ENCODE measurements at places on chromosomes 16 and 17.

DNA sequence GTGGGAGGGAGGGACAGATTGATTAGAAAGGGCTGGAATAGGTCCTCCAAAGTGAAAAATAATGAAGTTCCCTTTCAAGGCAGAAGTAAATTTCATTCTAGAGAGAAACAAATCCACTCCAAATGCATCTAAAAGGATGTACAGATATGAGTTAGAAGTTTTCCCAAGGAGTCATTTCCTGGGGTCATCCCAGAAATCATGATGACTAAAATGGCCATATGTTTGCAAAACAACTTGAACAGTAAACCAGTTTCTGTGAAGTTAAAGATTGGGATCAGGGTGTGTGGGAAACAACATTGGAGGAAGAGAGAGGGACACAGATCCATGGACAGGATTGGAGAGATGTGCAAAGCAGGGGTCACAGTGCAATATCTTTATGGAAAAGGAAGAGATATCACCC lies 32.5 kb upstream of the ARHGAP44 start:
- no peak for DNase-seq

GRCh38 chr17:60076811-60077210 lies 1.9 kb downstream of the HEATR6 start:
- no peak for DNase-seq

- DNase-seq = no peak
These were observed 59.8 kb downstream of the BMERB1 start for GRCh38 chr16:15494236-15494635.

DNA sequence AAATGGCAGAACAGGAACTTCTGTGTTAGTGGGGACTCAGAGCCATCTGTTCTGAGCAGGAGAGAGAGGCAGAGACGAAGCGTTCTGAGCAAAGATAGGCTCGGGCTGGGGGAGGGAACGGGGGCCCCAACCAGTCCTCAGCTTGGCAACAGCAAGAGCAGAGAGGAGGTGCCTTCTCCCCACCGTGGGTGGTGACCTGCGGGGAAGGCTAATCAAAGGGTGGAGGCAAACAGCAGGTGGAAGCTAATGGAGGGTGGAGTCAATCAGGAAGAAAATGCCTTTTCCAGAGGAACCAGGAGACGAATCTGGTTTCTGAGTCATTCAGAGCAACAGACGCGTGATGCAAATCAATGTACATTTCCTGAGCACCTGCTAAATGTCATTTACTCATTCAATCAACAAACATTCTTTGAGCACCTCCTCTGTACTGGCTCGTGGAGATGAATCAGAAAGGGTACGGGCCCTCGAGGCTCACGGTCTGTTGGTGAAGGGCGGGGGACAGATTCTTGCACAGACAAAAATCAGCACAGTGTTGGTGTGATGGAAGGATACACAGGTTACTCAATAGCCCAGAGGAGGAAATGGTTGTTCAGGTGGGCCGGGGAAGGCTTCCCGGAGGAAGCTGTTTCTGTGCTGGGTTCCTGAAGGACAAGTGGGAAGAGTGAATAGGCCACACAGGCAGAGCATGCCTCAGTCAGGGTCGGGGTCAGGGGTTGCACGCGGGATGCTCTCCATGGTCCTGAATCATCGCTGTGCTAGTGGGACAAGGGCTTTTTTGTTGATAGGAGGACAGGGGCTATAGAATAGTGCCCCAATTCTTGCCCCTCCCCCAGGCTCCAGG lies 5.7 kb upstream of the SPNS2 start:
- no peak for DNase-seq

DNA sequence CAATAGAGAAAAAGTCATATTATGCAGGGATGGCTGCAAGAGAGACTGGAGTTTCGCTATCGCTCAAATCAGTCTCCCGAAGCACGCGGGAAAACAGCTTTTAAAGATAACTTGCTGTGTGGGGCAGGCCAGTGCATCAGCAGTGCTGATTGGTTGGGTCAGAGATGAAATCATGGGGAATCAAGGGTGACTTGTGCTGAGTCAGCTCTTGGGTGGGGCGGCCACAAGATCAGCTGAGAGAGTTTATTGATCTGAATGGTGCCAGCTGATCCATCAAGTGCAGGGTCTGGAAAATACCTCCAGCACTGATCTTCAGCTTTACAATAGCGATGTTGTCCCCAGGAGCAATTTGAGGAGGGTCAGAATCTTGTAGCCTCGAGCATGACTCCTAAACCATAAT lies 430.5 kb downstream of the RBFOX1 start:
- no peak for DNase-seq

DNA sequence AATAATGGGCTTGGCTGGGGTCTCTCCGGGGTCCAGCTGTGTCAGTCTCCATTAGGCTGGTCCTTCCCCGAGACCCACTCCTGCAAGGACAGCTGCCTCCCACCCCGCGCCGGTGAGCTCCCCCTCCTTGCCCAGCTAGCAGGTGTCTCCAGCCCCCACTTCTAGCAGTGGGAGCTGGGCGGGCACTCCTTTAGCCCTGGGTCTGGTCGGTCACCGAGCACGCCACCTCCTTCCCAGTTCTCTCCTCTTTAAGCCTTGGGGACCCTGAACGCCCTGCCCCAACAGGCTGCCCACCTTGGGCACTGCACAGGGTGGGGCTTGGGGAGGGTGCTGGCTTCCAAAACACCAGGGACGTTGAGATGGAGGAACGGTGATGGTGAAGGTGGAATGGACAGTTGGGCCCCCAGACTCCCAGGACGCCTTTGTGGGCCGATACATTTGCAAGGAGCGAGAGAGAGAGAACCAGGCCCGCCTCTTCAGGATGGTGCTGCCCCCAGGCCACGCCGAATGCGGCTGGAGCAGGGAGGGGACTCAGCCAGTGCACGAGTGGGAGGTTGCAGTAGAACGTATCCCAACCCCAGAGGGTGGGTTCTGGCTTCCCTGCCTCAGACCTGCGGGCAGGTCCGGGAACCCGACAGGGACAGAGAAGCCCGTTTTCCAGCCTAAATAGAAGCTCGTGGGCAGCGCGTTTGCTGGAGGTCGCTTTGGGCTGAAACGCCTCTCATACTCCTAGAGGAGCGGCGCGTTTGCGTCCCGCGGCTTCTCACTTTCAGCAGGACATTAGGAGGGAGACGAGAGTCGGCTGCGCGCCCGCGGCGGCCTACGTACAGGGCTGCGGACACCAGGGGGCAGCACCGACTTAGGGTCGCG lies 10.7 kb downstream of the TBX2 start:
- DNase-seq = peak; percentile 65

DNA sequence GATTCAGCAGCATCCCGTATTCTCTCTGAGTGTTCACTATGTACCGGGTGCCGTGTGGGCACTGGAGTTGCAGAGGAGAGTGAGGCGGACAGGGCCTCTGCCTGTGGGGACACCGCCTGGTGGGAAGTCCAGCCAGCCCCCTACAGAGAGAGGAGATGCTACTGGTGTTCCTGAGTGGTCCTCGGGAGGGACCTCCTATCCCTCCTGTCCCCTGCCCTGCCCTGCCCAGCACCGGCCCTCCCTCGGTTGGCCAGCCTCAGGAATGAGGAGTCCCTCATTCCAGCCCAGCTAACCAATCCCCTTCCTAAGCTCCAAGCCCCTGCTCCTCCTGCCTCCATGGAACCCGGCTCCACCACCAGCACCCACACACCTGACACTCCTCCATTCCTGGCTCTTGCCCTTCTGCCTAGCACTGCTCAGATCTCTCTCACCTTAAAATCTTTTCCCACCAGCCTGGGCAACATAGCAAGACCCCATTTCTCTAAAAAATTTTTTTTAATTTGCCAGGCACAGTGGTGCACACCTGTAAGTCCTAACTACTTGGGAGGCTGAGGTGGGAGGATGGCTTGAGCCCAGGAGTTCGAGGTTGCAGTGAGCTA lies 2.0 kb downstream of the ASGR2 start:
- DNase-seq = no peak

- no peak for DNase-seq
These were observed 34.7 kb upstream of the BRD7 start for GRCh38 chr16:50403491-50403890.

GRCh38 chr17:41895617-41896016 lies 23.1 kb downstream of the ACLY start:
- no peak for DNase-seq

GRCh38 chr17:77375917-77376651 lies 235.3 kb downstream of the SEC14L1 start:
- DNase-seq = peak; percentile 38

GRCh38 chr16:83579436-83579835 lies 228.3 kb upstream of the HSBP1 start:
- DNase-seq = no peak

DNA sequence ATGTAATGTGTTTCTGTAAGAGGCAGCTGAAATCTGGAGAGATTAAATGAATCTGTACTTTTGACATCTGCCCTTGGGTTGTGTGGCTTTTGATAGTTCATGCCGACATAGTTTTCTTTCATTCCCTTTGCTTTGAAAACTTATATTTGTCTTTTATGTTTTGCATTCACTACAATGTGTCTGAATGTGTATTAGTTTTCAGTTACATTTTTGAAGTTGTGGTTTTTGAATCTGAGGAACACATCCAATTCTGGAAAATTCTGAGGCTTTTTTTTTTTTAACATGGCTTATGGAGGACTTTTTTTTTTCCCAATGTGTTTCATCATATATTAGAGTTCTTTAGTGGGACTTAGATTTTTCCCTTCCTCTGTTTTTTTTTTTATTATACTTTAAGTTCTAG lies 683.7 kb upstream of the SOX9 start:
- no peak for DNase-seq

DNA sequence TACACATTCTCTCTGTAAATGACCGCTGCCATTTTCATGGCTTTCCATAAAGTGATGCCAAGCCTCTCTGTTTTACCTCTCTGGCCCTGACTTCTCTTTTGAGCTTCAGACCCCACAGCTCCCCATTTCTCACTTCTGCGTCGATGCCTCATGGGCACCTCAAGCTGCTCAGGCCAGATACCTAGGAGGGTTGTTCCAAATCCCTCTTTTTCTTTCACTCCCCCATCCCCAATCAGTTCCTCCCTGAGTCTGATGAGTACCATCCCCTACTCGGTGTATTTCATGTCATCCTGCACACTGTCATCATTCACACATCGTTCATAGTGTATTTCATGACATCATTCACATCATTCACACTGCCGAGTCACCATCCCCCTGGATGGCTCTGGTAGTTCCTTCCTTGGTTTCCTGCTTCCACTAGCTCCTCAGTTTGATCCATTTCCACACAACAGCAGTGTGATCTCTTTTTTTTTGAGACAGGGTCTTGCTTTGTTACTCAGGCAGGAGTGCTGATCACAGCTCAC lies 43.1 kb downstream of the NTN1 start:
- no peak for DNase-seq

DNA sequence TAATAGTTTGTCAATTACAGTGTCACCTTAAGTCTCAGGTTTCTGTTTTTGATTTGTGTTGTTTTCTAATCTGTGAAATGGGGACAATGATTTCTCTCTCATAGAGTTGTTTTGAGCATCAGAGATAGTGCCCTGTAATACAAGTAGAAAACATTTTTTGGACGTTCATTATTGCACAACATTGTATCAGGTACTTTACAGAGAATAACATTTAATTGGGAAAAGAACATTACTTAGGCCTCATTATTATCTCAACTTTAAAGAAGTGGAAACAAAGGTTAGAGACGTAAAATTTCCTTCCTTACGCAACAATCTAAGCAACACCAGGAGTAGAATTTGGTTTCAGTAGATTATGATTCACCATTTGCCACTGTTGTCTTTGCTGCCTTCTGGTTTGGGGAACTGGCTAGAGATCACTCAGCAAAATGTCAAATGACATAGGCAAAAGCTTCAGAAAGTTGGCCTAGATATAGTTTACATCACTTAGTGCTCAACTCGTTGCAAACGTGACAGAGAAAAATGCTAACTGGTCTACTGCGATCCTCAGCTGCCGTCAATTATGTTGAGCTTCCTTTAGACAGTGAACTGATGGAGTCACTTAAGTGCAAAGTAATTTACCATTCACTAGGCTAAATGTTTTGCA lies 1026.8 kb downstream of the CDH11 start:
- no peak for DNase-seq

DNA sequence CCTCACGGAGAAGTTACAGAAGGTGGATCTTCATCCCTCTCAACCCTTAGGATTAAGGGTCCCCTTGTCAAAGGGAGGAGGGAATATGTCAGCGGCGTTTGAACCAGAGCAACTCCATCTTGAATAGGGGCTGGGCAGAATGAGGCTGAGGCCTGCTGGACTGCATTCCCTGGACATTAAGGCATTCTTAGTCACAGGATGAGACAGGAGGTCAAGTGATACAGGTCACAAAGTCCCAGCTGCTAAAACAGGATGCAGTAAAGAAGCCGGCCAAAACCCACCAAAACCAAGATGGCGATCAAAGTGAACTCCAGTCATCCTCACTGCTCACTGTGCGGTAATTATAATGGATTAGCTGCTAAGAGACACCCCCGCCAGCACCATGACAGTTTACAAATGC lies 36.7 kb downstream of the RBFOX3 start:
- no peak for DNase-seq

GRCh38 chr17:32010114-32010513 lies 2.9 kb downstream of the LRRC37B start:
- no peak for DNase-seq

GRCh38 chr16:46896314-46896968 lies 12.3 kb downstream of the GPT2 start:
- no peak for DNase-seq

GRCh38 chr17:10888858-10889257 lies 51.0 kb upstream of the PIRT start:
- no peak for DNase-seq

DNA sequence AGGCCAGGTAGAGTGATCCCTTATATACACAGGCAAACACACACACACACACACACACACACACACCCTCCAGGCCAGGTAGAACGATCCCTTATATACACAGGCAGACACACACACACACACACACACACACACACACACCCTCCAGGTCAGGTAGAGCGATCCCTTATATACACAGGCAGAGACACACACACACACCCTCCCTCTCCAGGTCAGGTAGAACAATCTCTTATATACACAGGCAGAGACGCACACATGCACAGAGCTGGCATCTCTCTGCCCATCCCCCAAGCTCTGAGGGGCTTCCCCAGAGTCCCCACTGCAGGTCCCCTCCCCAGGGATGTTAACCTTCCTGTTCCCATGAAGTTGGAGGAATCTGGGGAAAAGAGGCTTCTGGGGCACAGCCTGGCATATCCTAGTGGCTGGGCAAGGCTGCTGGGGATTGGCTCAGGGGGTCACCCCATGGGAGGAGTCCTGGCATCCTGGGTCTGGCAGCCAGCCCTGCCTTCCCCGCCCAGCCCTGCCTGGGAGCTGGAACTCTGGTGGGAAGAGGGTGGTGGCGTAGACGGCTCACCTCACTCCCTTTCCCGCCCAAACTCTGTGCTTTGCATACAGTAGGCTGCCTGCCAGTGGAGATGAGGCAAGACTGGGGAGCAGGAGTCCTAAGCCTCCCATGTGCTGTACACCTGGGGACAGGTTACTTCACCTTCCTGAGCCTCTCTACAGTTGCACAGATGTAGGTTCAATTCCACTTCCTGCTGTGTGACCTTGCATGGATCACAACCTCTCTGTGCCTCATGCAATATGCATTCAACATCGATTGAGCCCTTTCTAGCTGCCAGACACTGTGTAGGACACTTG lies 41.8 kb downstream of the TEKT5 start:
- DNase-seq = no peak

GRCh38 chr16:58487566-58488351 lies 12.2 kb upstream of the NDRG4 start:
- peak; percentile 57 for DNase-seq

Measured in effector CD8-positive, alpha-beta T cell (primary cell).